ENCODE measurements at places on chromosomes 13 and 19. TPM values are rescaled to one million over a fixed set of nuclear protein-coding genes. Genes with fewer than 3 reads are reported as not detected.

GRCh38 chr19:18763674-18764590 is 27.2 kb downstream of the COMP start:
- DNase-seq: no peak

GRCh38 chr13:106100171-106100919 is 435.1 kb downstream of the EFNB2 start:
- peak; percentile 42 for DNase-seq

GRCh38 chr19:48239120-48239519 is 16.6 kb downstream of the CARD8 start:
- no peak for DNase-seq

GRCh38 chr13:50131920-50132903 is 117.0 kb downstream of the KCNRG start:
- DNase-seq: peak; percentile 54

Gene GJA3
- total RNA-seq: 0.92 TPM

- no peak for DNase-seq
Observed at GRCh38 chr19:8468124-8468523, 23.3 kb downstream of the HNRNPM start.

Gene RUBCNL
- 5.1 TPM for total RNA-seq

GRCh38 chr13:77038907-77039480 is 12.0 kb upstream of the FBXL3 start:
- no peak for DNase-seq

- no peak for DNase-seq
Observed at GRCh38 chr13:106588367-106588766, 20.4 kb upstream of the ARGLU1 start.

- peak; percentile 54 for DNase-seq
Observed at GRCh38 chr13:104553186-104553585, 1487.0 kb upstream of the SLC10A2 start.

DNA sequence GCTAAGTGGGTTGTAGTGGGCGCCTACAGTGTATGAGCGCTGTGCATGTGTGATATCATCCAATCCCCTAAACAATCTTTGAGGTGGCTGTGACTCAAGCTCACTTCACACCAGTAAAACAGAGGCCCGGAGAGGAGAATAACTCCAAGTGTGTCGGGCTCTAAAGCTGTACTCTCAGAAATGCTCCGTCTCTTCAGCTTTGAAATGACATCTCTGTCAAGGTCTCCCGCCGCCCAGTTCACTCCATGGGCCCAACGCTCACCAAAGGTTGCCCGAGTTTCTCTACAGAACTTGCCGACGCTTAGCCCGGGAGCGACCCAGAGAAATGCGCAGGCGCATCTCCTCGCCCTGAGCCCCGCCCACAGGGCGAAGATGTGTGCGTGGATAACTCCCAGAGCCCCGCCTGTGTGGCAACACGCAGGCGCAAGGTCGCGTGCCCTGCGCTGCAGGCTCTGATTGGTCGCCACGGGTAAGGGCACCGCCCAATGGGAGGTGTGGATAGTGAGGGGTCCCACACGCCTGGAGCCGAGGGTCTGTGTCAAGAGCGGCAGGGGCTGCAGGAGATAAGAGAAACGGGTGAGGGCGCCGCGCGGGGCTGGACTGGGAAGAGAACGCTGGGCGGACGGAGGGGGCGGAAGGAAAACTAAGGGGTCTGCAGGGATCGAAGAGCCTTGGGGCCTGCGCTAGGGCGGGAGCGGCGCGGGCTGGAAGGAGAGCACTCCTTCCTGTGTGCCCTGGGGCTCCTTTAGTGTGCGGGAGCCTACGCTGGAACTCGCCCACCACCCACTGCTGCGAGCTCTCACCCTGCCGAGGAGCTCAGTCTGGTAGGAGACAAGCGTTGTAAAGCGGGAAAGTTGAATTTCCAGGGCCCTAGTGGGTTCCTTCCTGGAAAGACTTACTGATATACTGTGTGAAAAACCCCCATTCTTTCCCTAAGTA is at the start of gene ZNF526:
Gene ZNF526 (plus strand): TSS at position 501 of the 939 bp plus-strand sequence. CDS start 4,092 bp downstream, outside the sequence.
- peak; percentile 99 for DNase-seq

Gene RDH8
- not detected for total RNA-seq

GRCh38 chr19:9914001-9914314 is 22.4 kb downstream of the OLFM2 start:
- no peak for DNase-seq

- no peak for DNase-seq
Observed at GRCh38 chr19:11480715-11481533, at the start of gene ELAVL3. Gene ELAVL3 (minus strand): TSS chr19:11481046. CDS start chr19:11480608, 438 bp downstream.

Gene C19orf47
- total RNA-seq: 25.6 TPM

GRCh38 chr13:105763851-105764250 is 771.6 kb downstream of the EFNB2 start:
- DNase-seq: no peak

GRCh38 chr13:51034906-51035305 is 76.2 kb downstream of the C13orf42 start:
- DNase-seq: no peak

Gene IL4I1
- total RNA-seq: not detected

Measured in tongue (tissue), 3 donors.